Right cardiac atrium (tissue), 5 donors: ENCODE measurements at places on chromosomes 11 and 22.

- no peak for DNase-seq
Measured at GRCh38 chr22:45131749-45132148, 32.0 kb upstream of the NUP50 start.

DNA sequence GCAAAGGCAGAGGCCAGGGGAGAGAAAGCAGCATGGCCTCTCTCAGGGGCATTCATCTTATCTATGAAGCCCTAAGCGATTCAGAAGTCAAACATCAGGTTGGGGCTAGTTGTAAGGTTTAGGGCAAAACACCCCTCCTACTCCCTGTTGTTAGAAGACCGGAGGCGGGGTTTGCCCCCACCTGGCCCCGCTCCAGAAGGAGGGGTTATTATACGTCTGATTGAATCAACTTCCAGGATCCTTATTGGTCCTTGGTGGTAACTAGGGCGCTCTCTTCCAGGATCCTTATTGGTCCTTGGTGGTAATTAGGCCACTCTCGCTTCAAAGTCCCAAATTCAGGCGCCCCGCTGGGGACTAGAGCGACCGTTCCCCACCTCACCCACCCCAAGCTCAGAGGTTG is 12.1 kb upstream of the SMTN start:
- DNase-seq = no peak

- DNase-seq = no peak
Measured at GRCh38 chr11:77198440-77198849, 70.4 kb downstream of the MYO7A start.

GRCh38 chr22:45631841-45632238 is 39.8 kb upstream of the ATXN10 start:
- no peak for DNase-seq

DNA sequence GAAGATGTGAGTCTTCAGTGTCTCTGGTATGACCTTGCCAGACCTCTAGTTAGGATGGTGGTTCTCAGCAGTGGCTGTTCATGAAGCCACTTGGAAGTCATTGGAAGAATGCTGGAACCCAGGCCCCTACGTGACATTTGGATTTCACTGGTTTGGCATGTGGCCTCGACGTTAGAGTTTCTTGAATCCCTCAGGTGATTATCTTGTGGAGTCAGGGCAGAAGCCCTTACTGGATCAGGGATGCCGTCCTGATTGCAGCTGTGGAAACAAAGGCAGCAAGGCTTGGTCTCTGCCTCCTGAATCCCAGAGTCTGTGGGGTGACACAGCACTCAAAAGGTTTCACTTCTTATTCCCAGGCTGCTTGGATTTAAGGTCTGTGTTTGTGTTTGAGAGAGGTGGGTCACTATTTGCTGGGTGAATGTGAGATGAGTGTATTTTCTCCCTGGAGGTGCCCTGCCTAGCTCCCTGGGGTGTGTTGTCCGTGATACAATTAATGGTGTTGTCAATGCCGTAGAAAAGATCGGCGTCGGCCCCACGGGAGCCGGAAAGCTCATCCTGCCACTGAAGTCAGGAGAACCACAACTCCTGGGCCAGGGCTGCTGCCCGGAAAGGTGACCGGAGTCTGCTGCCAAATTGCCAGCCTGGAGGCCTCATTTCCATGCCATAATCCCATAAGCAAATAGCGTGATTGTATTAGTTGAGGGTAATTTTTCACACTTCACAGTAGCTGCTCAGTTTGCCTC is 939.0 kb downstream of the BRD1 start:
- no peak for DNase-seq

GRCh38 chr11:72642884-72643522 is 31.2 kb downstream of the PDE2A start:
- peak; percentile 87 for DNase-seq

DNA sequence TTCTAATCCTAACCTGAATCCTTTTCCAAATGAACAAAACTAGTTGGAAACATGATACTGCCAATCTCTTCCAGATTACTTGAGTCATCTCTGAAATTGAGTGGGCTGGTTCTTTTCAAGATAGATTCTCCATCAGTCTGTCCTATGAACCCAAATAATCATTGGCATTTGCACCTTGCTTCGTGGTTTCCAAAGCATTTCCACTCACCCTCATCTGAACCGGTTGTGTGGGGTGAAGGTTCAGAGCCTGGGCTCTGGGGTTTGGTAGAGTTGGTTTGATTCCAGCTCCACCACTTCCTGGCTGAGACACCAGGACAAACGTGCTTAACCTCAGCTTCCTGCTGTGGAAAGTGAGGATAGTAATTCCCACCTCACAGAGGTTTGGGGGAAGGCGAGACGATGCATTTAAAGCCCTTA is 206.4 kb upstream of the E2F8 start:
- no peak for DNase-seq

- DNase-seq = no peak
Measured at GRCh38 chr11:85114786-85115185, 512.4 kb downstream of the DLG2 start.

DNA sequence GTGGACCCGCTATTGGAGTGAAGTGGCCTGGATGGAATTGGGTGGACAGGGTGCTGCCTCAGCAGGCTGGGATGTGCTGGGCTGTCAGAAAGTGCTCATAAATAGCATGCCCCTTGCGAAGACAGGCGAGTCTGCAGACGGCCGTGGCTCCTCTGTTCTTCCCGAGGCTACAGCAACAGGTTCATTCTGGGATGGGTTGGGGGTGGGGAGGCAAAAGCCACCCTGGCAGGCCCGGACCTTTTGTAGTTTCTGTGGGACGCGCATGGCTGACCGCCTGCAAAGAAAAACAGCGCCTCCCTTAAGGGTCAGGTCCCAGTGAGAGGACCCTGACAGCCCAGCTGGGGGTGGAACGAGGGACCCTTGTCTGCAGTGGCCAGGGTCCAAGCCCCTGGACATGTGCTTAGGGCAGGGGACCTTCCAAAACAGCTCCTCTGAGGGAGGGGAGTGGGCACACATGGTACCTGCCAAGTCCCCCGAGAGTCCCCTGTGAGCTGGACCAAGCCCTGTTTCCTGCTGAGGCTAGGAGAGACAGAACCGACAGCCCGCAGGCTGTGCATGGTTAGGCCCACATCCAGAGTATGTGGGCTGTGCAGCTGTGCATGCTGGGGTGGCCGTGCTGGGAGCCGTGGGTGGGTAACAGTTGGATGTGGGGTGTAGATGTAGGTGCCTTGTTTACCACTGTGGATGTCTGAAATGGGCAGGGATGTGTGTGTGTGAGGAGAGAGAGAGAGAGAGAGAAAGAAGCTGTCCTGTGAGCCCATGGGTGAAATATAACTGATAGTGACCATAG is at the start of gene CRYBB3:
Gene CRYBB3, plus strand, starts transcription at position 128 of the 790 bp plus-strand sequence. CDS start 1,539 bp downstream, outside the sequence.
- no peak for DNase-seq

DNA sequence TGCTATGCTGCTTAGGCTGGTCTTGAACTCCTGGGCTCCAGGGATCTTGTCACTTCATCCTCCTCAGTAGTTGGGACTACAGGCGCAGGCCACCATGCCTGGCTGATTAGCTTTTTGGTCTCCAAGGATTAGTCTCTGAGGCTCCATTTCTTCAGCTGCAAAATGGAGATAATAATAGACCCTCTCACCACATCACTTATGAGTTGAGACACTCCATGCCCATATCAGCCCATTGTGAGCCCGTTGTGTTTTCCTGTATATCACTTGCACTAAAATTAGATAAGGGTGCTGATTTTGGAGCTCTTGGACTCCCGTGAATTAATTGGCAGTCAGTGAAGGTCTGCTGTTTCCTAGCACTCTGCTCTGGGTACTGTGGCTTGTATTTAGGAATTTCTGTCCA is 36.0 kb downstream of the DEPDC5 start:
- DNase-seq = no peak

GRCh38 chr22:37609240-37610152 is 862 bp downstream of the GGA1 start:
- DNase-seq = no peak

DNA sequence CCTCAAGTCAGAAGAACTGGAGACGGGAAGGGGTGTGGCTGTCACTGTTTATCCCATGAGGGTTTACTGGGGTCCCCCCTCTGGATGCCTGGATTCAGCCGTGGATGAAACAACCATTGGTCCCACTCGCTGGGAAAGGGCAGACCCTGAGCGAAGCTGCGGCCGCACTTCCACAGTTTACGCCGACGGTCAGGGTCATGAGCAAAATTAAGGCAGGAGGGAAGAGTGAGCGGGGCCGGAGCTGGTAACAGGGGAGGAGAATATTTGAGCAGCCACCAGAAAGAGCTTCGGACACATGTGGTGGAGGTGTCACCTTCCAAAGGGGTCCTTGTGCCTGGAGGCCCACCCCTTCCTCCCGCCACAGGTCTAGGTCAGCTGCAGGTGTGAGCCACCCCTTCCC is 344.9 kb downstream of the BRD1 start:
- DNase-seq = no peak

DNA sequence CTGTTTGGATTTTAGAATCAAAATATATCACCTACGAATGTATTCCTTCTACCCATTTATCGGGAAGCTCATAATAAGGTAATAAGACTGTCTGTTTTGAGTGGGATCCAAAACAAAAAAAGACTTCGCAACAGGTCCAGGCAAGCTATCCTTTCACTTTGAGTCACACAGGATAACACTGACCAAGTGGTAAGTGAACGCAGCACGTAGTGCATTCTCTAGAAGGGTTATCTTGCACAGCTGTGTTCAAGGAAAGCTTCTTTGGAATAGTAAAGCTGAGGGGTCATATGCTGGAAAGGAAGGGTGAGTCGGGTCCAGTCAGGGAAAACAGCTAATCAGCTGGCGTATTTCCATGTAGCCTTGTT is 22.3 kb upstream of the NRGN start:
- DNase-seq = no peak

GRCh38 chr22:28442711-28443525 is 236.7 kb downstream of the TTC28 start:
- peak; percentile 65 for DNase-seq

- DNase-seq = no peak
Measured at GRCh38 chr22:19176732-19177131, 1.8 kb downstream of the SLC25A1 start.

DNA sequence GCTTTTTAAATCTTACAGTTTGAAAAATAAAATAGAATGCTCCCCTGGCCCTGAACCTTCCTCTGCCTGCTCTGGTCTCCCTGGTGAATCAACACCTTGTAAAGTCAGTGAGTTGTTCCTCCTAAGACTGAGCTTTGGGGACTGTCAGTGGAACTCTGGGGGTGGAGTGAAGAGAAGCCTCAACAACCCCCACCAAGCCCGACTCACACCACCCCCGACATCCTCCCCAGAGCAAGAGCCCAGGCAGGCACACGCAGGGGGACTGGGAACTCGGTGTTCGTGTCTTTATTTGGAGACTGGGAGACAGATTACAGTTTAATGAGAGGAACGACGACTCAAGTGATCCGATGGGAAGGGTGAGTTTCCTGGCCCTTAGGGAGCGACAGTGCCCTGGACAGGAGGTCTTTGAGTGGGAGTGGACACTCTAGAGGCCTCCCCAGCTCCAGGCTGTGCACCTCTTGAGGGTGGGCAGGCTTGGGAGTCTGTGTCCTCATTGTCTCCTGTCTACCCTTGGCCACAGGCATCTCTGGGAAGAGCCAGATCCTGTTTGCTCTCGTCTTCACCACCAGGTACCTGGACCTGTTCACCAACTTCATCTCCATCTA is 6.2 kb downstream of the KDELR3 start:
- no peak for DNase-seq

DNA sequence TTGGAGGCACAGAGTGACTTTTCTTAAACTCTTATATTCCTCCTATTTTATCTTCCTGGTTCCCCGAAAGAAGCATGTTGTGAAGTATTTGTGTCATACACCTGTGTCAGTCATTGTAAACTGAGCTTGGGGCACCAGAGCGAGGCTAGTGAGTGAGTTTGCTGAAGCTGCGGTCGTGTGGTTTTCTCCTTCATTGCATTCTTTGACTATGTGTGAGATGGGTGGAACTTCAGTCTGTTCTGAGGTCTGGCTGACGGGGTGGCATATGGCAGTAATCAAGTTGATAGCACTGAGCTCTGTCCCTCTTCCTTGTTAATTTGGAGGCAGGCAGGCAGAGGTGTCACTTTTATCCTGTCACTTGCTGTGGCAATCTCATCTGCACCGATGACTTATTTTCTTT is 4.2 kb downstream of the VPS26B start:
- no peak for DNase-seq

GRCh38 chr11:9688716-9689511 is 25.0 kb downstream of the SWAP70 start:
- DNase-seq = no peak

GRCh38 chr11:59291228-59291627 is 67.5 kb upstream of the OR5AN1 start:
- DNase-seq = no peak

DNA sequence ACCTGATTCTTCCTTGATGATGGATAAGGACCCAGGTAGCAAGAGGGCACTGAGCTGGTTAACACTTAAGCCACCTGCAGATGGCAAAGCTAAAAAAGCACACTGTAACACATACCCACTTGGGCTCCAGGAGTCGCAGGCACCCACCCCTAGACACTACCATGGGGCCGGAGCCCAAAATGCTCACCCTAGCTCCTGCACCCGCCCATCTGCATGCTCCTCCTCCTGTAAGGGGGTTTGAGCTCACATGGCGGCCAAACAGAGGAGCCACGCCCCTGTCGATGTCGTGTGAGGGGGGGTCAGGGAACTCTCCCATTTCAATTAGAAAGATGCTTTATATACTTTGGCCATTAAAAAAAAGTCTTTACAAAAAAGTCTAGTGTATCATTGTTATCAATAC is 370.7 kb downstream of the DLG2 start:
- no peak for DNase-seq

- peak; percentile 49 for DNase-seq
Measured at GRCh38 chr22:50313021-50313420, 5.6 kb upstream of the PLXNB2 start.

- DNase-seq = no peak
Measured at GRCh38 chr11:33536178-33536577, 164.4 kb downstream of the C11orf91 start.

- DNase-seq = no peak
Measured at GRCh38 chr22:35114131-35114980, 48.4 kb downstream of the ISX start.

- DNase-seq = peak; percentile 10
Measured at GRCh38 chr11:104705490-104706190, 192.6 kb downstream of the CASP12 start.

DNA sequence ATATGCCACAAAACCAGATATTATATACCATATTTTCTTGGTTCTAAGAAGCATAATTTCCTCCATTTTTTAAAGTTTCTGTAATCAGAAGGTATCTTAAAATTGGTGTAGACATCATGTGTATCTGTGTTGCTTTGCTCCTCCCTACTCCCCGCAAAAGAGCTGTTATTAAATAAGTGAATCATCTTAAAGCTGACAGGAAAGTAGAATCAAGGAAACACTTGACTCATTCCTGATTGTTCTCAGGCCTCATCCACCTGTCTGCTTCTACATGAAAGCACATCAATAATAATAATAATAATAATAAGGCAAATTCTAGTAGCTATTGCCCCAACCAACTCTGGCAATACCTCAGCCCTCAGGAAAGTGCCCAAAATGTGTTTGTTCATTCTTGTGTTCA is 26.2 kb upstream of the GUCY1A2 start:
- no peak for DNase-seq

- peak; percentile 80 for DNase-seq
Measured at GRCh38 chr11:118565051-118565450, 680 bp downstream of the IFT46 start.

- DNase-seq = peak; percentile 72
Measured at GRCh38 chr11:43920598-43921419, 21.6 kb upstream of the C11orf96 start.
